NCI-H345 (cell line): ENCODE measurements at places on chromosomes 12 and 14.
A peak's percentile ranks its signal among the peaks of the same experiment; 100 is the strongest.

DNA sequence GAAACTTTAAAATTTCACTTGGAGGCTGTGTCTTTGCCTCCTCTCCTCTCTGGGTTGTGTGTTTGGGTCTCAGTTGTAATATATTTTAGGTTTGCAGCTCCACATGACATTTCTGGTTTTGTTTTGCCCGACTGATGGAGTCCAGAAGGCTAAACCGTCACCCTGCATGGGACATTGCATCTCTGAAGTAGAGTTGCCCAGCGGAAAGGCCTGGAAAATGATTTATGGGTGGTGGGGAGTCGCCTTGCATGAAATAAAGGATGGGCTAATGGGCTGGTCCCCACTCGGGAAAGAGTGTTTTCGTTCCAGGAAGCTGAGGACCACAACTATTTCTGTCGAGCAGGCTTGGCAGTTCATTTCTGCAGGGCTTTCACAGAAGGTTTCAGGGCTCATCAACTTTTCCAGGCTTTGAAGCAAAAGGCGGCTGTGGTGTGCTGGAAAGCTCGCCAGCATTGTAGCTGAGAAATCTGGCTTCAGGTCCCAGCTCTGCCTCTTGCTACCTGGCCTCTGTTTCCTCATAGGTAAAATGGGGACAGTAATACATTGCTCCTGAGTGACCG is 74.8 kb upstream of the GSC start:
- DNase-seq = no peak

DNA sequence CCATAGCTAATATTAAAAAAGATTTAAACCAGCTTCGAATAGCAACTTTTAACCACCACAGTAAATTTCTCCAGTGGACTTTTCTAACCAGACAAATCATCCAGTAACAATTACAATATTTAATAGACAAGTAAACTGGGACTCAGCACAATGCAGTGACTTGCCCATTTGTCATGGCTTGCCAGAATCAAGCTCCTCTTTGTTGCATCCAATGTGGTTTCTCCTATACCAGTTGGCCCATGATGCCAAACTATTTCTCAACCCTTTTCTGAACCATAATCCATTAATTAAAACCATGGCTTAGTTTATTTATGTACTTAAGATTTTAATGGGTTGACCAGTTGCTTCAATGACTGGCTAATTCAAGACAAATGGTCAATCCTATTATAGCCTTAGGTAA is 64.4 kb downstream of the DIO2 start:
- DNase-seq = no peak

DNA sequence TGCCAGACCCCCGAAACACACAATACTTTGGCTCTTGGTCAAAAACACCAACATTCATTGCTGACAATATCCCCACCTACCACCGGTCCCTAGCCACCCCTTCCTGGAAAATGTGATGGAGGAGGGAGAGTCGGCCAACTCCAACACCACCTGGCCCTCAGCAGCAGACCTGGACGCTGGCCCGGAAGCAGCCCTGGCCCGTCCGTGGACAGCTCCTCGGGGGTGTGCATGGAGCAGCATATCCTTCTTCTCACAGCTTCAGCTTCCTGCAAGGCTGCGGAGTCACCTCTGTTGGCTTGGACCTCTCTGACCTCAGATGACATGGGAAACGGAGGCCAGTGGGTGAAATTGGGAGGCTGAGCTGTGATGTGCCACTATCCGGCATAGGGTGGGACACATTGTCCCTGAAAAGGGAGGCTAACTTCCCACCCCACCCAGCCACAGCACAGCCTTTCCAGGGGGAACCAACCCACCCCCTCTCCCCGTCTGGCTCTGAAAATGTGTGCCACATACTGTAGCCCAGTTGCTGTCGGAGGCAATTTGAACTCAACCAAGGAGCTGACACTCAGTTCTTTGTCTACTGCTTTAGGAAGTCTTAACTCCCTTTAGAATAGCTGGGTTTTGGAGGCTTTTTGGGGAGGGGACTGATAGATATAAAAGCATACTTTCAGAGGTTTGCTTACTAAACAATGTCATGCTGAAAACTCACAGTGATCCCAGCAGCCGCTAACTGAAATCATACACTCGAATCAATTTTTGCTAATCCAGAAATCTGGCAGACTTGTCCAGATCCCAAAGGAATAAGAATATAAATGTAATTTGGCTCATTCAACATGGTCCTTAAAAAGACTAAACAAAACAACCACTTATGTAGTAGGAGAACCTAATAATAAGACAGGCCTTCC is 43.1 kb upstream of the LTA4H start:
- no peak for DNase-seq

GRCh38 chr12:74889563-74890236 is 319.9 kb downstream of the KCNC2 start:
- no peak for DNase-seq

DNA sequence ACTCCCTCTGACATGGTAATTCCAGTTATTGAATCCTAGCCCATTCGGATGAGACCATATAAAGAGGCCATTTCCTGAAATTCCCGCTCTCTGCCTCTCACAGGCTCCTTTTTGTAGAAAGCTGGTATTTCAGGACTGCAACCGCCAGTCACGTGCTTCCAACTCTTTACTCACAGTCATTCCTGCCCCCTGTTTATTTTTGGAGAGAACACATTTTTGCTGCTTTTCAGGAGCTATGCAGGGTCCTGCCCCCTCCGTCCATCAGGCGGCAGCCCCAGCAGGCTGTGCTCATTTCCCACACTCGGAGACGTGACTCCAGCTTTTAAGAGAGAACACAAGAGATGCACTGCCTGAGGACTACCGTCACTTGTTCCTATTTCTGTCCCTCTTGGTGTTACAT is 26.8 kb downstream of the IFT43 start:
- no peak for DNase-seq

DNA sequence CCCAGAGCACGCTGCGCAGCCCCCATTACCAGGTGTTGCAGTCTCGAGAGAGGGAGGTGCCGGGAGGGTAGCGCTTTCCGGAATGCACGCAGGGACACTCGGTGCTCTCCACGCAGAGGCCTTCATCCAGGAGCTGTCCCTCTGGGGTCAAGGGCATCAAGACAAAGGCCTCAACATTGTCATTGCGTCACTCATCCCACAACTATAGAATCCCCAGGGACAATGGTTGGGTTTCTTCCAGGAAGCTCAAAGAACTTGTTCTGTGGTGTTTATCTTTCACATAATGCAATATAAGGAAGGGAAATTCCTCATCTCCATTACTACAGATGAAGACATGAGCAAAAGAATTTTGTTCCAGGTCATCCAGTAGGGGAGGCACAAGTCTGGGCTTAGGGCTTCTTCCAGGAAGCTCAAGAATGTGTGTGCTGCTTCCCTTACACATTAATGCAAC is 52.1 kb downstream of the VWF start:
- no peak for DNase-seq

DNA sequence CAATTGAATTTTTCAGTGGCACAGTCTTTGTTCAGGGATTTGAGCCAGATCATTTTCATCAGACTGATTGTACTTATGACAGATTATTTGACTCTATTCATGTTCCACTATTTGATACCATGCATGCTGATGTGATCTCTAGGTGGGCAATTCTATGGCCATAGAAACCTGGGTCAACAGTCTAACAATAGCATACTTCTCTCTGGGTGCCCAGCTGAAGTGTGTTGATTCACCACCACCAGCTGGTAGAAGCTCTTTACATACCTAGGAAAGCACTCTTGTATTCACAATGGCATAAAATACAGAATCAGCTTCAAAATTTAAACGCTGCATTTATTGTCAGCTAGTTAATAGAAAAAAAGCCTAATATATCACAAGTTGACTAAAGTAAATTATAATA is 90.2 kb upstream of the TMTC2 start:
- peak; percentile 93 for DNase-seq
